ENCODE measurements at places on chromosomes 2 and 18. TPM values are rescaled to one million over a fixed set of nuclear protein-coding genes. Genes with fewer than 3 reads are reported as not detected.

DNA sequence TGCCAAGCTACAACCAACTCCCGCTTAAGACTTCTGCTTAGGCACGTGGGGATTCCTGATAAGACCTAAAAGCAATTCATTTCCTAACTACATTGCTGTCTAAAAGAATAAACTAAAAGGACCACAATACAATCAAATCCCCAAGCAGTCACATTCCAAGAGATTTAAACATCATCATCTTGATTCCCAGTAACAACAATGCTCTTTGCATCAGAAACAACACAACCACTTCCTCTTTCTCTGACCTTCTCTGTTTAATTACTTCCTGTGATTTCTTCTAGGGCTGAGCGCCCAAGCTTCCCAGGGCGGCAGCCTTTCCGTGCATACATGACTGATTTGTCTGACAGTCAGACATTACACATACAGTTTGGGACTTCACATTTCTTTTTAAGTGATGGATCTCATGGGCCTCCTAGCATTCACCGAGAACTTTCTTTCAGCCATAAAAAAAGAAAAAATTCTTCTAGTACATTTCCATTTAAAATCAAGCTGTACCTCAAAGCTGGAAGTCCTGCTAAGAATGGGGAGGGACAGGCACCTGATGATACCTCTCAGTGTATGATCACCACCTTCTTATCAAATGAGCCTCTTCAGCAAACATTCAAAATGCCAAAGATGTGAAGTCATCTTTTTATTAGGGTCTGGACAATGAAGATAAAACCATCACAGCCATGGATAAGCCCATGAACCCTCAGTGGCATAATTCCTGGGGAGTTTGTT, 11.5 kb downstream of the SPRED2 start:
- no peak for DNase-seq

Gene MC5R
- 0.09 TPM for polyA plus RNA-seq

DNA sequence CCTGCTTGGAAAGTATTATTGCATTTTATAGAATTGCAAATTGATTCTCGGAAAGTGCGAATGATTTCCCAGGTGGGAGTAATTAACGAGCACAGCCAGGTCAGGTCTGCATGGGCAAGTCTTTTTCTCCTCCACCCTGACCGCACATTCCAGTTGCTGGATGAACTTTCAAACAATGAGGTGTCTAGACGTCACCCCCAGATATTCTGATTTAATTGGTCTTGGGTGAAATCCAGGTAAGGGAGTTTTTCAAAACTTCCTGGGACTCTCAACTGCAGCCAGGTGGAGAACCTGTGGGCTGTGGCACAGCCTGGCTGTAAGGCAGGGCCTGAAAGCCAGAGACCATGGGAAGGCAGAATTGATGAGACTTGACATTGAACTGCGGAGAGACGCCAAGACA, 15.9 kb upstream of the RNF152 start:
- DNase-seq: no peak

DNA sequence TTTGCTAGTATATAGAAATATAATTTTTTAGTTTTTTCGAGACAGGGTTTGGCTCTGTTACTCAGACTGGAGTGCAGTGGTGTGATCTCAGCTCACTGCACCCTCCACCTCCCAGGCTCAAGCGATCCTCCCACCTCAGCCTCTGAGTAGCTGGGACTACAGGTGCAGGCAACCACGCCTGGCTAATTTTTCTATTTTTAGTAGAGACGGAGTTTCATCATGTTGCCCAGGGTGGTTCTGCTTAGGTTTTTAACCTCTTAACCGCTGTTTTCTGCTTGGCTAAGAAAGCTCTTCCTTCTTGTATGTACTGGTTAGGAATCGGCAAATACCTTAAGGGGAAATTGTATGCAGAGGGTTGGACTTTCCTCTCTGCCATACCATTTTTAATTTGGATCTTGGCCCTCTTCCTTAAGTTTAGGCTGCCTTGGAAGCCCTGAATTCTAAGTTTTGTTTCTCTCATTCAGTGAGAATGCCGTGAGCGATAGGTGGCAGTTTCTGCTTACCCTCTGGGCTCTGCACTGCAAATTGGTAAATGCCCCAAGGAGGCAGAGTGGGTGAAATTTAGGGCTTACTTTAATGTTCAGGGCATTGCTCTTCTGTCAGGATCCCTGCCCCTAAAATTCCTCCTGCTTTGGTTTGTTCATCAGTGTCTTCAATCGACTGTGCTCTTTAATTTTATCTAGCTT, 32.3 kb downstream of the EML6 start:
- no peak for DNase-seq

DNA sequence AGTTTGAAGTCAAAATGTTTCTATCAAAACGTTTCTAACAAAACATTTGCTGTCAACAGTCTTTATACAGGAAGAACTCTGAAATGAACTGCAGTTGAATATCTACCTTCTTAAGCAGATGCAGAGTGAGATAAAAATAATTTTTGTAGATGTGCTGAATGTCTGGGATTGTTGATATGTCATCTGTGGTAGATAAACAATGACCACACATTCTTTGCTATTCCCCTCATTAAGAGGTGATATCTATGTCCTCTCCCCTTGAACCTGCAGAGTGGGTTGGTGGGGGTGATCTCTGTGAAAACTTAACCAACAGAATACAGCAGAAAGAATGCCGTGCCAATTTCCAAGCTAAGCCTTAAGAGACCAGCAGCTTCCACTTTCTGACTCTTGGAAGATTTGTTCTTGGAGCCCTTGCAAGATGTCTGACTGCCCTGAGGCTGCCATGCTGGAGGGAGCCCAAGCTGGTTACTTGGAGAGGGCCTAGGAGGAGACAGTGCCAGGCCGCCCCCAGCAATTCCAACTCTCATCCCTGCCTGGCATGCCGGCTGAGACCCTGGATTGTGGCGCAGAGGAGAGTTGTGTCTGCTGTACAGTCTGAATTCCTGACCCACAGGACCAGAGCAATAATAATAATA, 80.8 kb downstream of the COLEC12 start:
- no peak for DNase-seq

Gene RGPD3
- polyA plus RNA-seq: 0.27 TPM

DNA sequence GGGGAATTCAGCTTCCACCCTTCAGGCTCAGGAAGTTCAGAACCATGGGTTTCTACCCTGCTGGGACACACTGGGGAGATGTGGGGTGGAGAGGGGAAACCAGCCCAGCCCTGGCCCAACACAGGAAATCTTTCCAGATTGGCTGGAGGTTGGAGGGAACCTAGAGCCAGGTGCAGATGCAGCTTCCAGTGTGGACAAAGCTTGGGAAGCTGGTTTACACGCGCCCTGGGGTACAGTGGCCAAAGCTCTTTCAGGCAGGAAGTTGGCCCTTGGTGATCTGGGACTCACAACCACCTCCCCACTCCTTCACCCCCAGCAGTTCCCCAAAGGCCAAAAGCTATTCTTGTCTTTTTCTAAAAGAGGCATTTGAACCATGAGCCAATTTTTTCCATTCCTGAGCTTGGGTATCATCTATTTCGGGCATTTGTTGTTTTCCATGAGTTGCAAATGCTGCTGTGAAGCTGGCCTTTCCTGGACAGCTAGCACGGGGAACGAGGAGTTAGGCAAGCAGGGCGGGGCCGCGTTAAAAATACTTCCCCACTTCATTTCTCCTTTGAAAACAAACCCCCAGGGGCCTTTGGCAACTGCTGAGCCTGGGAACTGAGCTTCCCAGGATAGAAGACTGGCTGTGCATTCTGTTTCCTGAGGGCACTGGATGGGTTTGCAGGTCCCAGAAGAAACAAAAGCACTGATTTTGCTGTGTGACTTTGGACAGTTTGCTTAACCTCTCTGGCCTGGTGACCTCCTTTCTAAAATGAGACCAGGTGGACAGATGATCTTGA, 3.1 kb upstream of the ARID5A start:
- DNase-seq: no peak

DNA sequence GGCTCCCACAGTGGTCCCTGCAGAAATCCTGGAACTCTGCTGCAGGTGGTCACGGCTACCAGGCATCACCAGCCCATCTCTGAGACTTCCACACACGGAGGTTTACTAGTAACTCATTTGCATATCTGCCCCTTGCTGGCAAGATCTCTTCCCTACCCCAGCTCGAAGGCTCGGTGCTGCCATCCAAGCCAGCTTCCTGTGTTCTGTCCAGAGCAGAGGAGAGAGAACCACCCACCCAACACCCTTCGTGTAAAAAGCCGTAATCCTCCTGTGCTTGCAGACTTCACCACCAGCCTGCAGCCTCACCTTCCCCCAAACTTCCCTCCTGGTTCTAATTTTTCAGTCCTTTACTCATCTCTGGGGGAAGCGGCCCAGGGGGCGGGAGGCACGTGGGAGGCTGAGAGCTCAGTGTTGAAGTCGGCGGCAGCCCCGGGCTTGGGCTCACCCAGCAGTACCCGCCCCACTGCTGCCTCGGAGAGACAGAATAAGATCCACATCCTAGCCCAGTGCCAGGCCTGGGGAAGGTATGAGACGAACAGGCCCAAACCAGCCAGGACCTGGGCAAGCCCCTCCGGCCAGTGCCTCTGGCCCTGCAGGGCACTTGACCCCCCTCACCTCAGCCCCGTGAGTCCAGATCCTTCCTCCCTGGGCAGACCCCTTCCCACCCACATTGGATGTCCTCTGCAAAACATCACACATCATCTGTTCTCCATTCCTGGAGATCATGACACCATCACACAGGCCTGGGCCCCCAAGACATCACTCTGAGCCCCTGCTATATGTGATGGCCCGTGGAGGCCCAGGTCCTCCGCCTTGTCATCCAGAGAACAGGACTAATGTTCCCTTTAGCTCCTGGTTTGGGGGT, 145.8 kb upstream of the ID2 start:
- DNase-seq: no peak

Gene HSBP1L1
- 18.0 TPM for polyA plus RNA-seq

DNA sequence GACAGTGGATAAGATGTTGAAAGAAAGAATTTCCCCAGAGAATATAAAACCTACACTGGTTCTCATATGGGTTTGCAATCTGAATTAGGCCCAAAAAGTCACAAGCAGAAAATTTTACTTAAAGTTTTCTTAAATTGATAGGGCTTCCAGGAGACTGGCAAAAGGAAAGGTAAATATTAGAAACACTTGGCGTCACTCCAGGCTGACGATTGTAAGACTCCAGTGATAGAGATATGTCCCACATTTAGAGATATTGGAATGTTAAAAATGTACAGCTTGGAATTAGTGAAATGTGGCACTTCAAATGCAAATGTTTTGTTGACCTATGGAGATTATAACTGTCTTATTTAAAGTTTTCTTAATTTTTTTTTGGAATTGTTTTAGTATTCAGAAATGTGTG, 14.0 kb downstream of the YIPF4 start:
- no peak for DNase-seq

Gene CHRND
- polyA plus RNA-seq: 0.77 TPM

DNA sequence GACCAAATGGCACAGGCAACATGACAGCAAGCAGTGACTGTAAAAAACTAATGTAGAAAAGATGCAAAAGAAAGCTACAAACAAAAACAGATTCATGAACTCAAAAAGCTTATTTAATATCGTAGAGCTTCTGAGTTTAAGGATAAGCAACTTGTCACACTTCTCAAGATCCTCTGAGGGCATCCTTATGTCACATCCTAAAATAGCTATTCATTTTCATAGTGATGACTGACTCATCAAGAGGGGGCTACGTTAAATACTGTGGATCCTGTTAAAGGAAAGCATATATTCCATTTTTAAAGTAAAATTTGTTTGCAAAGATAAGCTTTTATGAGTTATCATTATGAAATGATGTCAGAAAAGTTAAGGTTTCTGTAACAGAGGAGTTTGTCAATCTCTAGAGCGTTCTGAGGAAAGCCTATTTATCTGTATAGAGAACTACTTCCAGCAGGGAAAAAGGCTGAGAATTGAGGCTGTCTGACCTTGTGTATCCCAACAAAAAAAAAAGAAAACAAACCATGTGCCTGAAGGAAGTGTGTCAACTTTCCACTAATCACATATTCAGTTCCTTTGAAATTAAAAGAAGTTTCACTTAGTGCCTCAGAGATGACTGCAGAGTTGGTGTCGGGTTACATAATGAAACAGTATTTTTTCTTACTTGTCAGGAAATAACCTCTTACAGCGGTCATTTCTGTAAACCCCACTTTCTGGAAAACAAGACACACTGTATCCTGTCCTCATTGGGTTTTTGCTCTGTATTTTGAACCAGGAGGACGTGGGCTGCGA, 115.5 kb downstream of the ESCO1 start:
- no peak for DNase-seq

Gene MYO3B
- polyA plus RNA-seq: 9.0 TPM

Gene ZNF396
- polyA plus RNA-seq: 7.4 TPM

Gene TDRD15
- 0.03 TPM for polyA plus RNA-seq

Gene AQP12A
- polyA plus RNA-seq: not detected

Gene LINC00305
- 4.3 TPM for polyA plus RNA-seq

DNA sequence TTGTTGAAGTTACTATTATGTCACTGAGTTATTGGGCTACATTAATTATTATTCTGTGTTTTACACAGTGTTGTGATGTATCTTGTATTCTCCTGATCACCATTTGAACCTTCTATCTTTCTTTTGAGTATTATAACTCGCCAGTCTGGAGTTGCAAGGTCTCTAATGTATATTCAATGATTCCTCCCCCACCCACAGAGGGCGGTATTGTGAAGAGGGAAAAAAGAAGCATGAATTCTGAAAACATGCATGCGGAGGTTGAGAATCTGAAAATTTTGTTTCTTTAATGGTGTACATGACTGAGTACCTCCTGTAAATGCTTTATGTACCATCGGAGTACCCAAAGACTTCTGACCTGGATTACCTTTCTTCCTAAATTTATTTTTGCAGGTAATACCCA, 266.6 kb downstream of the NR4A2 start:
- DNase-seq: no peak

- no peak for DNase-seq
These were observed 634.0 kb downstream of the LRP1B start for GRCh38 chr2:141496810-141497209.

Gene ITPRIPL1
- polyA plus RNA-seq: 3.9 TPM

Gene ALKAL2
- 5.6 TPM for polyA plus RNA-seq

Gene SLC30A3
- 5.3 TPM for polyA plus RNA-seq

Gene CRYGD
- polyA plus RNA-seq: not detected

- no peak for DNase-seq
These were observed 135.2 kb downstream of the PRPF40A start for GRCh38 chr2:152582081-152582480.

GRCh38 chr2:12412898-12413305, 303.8 kb upstream of the TRIB2 start:
- no peak for DNase-seq

DNA sequence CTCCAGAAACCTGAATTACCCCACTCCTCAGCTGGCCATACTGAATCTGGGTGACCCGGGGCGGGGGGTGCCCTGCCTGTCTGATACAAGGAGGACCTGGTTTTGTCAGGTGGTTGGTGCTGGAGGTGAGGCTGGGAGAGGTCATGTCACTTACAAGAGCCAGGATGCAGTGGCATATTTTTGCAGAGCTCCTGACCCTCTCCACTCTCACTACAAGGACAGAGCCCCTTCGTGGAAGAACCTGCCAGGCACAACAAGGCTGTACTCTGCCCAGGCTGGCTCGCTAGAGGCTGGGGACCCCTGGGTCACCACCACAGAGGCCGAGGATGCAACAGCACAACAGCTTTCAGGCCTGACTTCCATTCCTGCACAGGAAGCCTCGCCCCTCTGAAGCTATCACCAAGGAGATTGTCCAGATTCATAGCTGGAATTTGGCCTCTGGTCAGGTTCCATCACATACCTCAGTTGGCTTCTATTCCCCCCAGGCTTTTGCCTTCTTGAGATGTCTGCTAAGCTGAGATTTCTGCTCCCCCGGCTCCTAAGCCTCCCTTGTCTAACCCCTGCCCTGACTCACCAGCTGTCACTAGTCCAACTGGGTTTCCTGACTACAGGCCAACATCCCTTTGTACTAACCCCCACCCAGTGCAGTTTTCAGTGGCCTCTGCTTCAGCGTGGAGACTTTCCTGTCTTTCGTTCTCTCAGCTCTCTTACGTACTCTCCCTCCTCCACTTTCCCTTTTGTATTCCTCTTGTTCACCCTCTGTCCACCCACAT, 132.5 kb upstream of the EPAS1 start:
- DNase-seq: no peak

Gene CYRIA
- 3.3 TPM for polyA plus RNA-seq

Gene NT5C1B
- 0.75 TPM for polyA plus RNA-seq

Gene CNGA3
- 0.06 TPM for polyA plus RNA-seq
